Neural progenitor cell (in vitro differentiated cells): ENCODE measurements at places on chromosomes 2 and 18. TPM values are rescaled to one million over a fixed set of nuclear protein-coding genes. Genes with fewer than 3 reads are reported as not detected.

DNA sequence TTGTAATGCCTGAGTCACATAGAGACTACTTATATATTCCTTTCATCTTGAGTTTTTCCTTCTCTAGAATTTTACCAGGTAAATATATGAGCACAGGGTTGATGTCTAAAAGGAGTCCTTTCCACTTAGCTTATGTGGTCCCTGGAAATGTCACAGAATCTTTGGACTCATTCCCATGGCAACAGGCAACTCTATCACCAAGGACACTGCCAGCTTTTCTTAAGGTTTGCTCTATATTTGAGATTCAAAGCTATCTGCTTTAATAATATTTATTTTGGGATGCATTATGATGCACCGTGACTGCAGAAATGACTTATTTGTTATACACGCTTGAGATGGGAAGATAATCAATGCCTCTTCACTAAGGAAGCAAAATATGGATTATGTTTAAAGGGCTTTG lies 363.0 kb downstream of the PLCL1 start:
- DNase-seq = no peak
- H3K36me3 ChIP-seq = no peaks in the 10 kb centered on the region
- no peaks in the 10 kb centered on the region for H3K4me1 ChIP-seq
- no peak overlapping the region for H3K4me3 ChIP-seq

YIPF4 gene
- 21.5 and 29.0 TPM in 2 replicates for total RNA-seq

- no peak for DNase-seq
- H3K27ac ChIP-seq = no peak overlapping the region
- no peaks in the 10 kb centered on the region for H3K27me3 ChIP-seq
- no peaks in the 10 kb centered on the region for H3K4me1 ChIP-seq
- no peaks in the 10 kb centered on the region for H3K36me3 ChIP-seq
- H3K4me3 ChIP-seq = no peak overlapping the region
These were observed 207.0 kb upstream of the VWC2L start for GRCh38 chr2:214203744-214204289.

C2orf78 gene
- 0.06 and 0.21 TPM in 2 replicates for total RNA-seq

GRCh38 chr2:222381566-222381965 lies 42.8 kb upstream of the SGPP2 start:
- H3K27ac ChIP-seq = no peak overlapping the region
- H3K36me3 ChIP-seq = no peaks in the 10 kb centered on the region
- H3K4me1 ChIP-seq = no peaks in the 10 kb centered on the region
- H3K27me3 ChIP-seq = peaks cover 11% of the 10 kb centered on the region

SNORC gene
- 2.6 TPM in 1 of 2 replicates, not detected in the other for total RNA-seq

CROCC2 gene
- not detected in 2 replicates for total RNA-seq

GRCh38 chr18:76364282-76365259 lies 130.5 kb downstream of the ZNF516 start:
- H3K27ac ChIP-seq = no peak overlapping the region
- H3K4me3 ChIP-seq = no peak overlapping the region
- no peaks in the 10 kb centered on the region for H3K27me3 ChIP-seq
- peaks cover 4% of the 10 kb centered on the region for H3K36me3 ChIP-seq
- peaks cover 12% of the 10 kb centered on the region for H3K4me1 ChIP-seq

COL4A4 gene
- 0.60 and 0.62 TPM in 2 replicates for total RNA-seq

REG3A gene
- not detected in 2 replicates for total RNA-seq

- no peaks in the 10 kb centered on the region for H3K36me3 ChIP-seq
- DNase-seq = no peak
- no peaks in the 10 kb centered on the region for H3K27me3 ChIP-seq
- H3K4me3 ChIP-seq = no peak overlapping the region
- H3K27ac ChIP-seq = no peak overlapping the region
- H3K4me1 ChIP-seq = peaks cover 8% of the 10 kb centered on the region
These were observed 41.2 kb upstream of the HNRNPA3 start for GRCh38 chr2:177171418-177171865.

MC4R gene
- total RNA-seq = 0.15 and 0.19 TPM in 2 replicates

GRCh38 chr18:9870431-9871008 lies 15.3 kb upstream of the TXNDC2 start:
- peaks cover 13% of the 10 kb centered on the region for H3K4me1 ChIP-seq
- DNase-seq = no peak
- no peak overlapping the region for H3K27ac ChIP-seq
- H3K4me3 ChIP-seq = no peak overlapping the region

DES gene
- total RNA-seq = 0.31 TPM in 1 of 2 replicates, not detected in the other

RNASEH1 gene
- 26.8 and 28.2 TPM in 2 replicates for total RNA-seq

- H3K4me1 ChIP-seq = peaks cover 9% of the 10 kb centered on the region
- H3K27ac ChIP-seq = no peak overlapping the region
- no peak for DNase-seq
- H3K4me3 ChIP-seq = no peak overlapping the region
- H3K27me3 ChIP-seq = no peaks in the 10 kb centered on the region
These were observed 44.2 kb upstream of the VPS54 start for GRCh38 chr2:64063454-64063853.

GLI2 gene
- total RNA-seq = 9.4 and 39.6 TPM in 2 replicates

MAP4K4 gene
- 91.9 and 99.2 TPM in 2 replicates for total RNA-seq

DNA sequence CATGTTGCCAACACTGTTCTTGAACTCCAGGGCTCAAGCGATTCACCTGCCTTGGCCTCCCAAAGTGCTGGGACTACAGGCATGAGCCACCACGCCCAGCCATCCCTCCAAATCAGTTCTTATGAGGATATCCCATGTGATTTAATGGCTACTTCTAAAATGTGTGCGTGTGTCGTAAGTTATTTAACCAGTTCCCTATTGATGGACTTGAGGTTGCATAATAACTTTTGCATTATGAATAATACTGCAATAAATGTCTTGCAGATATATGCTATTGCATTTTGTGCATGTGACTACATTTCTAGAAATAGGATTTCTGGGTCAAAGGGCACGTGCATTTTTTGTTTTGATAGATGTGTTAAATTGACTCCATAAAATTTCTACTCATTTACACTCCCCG lies 19.0 kb downstream of the DIPK1C start:
- H3K4me1 ChIP-seq = peaks cover 5% of the 10 kb centered on the region
- no peak for DNase-seq

LIMS1 gene
- 19.4 and 30.8 TPM in 2 replicates for total RNA-seq

CDH20 gene
- 1.6 and 1.9 TPM in 2 replicates for total RNA-seq

DNA sequence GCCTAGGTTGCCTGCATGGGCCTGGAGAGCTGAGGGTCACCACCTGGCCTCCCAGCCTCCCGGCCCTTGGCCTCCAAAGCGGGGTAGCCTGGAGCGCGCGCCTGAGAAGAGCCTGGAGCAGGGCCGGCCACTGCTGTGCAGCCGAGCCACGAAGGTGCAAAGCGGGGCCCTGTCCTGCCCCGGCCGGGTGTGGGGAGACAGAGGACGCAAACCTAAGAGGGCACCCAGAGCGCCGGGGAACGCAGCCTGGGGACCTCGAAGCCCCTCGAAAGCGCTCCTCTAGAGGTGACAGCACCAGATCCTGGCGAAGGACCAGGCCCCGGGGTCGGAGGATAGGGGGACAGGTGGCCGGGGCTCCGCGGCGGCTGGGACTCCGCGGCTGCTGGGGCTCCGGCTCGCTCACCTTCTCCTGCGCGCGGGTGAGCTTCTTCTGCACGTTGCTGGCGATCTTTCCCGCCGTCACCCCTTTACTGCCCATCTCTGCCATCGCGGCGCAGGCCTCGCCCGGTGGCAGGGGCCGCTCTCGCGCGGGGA lies 430 bp downstream of the BIN1 start:
- peaks cover 3% of the 10 kb centered on the region for H3K27me3 ChIP-seq
- peaks cover 20% of the 10 kb centered on the region for H3K4me1 ChIP-seq
- peak overlapping the region; percentile 61 for H3K4me3 ChIP-seq
- DNase-seq = peak; percentile 47

GRCh38 chr2:16055848-16056580 lies 115.7 kb downstream of the MYCN start:
- H3K4me3 ChIP-seq = no peak overlapping the region
- peaks cover 3% of the 10 kb centered on the region for H3K4me1 ChIP-seq
- H3K36me3 ChIP-seq = no peaks in the 10 kb centered on the region

CHST9 gene
- 0.77 and 1.3 TPM in 2 replicates for total RNA-seq

SCN9A gene
- total RNA-seq = 1.1 and 1.2 TPM in 2 replicates

L3MBTL4 gene
- total RNA-seq = 0.31 and 0.34 TPM in 2 replicates

INPP5D gene
- 2.9 and 4.2 TPM in 2 replicates for total RNA-seq

AQP12B gene
- total RNA-seq = not detected in 2 replicates

DLX2 gene
- 0.19 TPM in 1 of 2 replicates, not detected in the other for total RNA-seq

DNA sequence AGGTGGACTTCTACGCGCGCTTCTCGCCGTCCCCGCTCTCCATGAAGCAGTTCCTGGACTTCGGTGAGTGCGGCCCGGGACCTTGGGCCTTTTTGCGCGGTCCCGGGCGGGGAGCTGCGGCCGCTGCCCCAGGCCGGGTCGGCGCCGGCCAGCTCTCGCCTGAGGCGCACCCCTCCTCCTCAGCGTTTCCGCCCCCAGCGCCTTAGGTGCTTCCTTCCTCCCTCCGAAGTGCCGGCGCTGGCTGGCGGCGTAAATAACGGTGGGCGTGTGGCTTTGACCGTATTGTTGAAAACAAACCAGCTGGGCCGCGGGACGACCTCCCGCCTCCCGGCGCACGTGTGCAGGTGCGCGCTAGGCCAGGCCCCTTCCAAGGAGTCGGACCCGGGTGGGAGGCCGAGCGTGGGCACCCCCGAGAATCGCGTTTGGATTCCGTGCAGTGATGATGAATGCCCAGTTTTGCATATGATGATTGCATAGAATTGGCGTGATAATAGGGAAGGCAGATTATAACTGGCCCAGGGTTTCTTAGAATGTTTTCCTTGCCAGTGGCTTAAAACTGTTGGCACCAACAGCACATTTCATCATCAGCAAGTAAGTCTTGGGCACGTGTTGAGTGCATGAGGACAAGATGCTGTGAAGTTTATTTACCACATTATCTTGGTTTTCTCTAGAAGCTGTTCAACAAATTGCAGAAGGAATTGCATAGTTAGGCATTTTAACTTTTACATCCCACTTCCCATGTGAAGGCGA lies 569 bp downstream of the PDK1 start:
- peak; percentile 82 for DNase-seq
- peak overlapping the region; percentile 3 for H3K27ac ChIP-seq
- peak overlapping the region; percentile 69 for H3K4me3 ChIP-seq
- no peaks in the 10 kb centered on the region for H3K36me3 ChIP-seq
- H3K27me3 ChIP-seq = peaks cover 23% of the 10 kb centered on the region

- H3K36me3 ChIP-seq = no peaks in the 10 kb centered on the region
- H3K27ac ChIP-seq = no peak overlapping the region
- DNase-seq = no peak
These were observed 261.5 kb downstream of the MYCN start for GRCh38 chr2:16201848-16202247.

IL18RAP gene
- not detected in 2 replicates for total RNA-seq

- no peak overlapping the region for H3K4me3 ChIP-seq
- no peaks in the 10 kb centered on the region for H3K27me3 ChIP-seq
- DNase-seq = no peak
- H3K27ac ChIP-seq = no peak overlapping the region
- no peaks in the 10 kb centered on the region for H3K4me1 ChIP-seq
- H3K36me3 ChIP-seq = no peaks in the 10 kb centered on the region
These were observed 601.5 kb upstream of the FSHR start for GRCh38 chr2:49755777-49756176.

- DNase-seq = no peak
- H3K4me1 ChIP-seq = no peaks in the 10 kb centered on the region
- no peak overlapping the region for H3K27ac ChIP-seq
- no peaks in the 10 kb centered on the region for H3K27me3 ChIP-seq
These were observed 33.8 kb upstream of the STK17B start for GRCh38 chr2:196205011-196205766.

DNA sequence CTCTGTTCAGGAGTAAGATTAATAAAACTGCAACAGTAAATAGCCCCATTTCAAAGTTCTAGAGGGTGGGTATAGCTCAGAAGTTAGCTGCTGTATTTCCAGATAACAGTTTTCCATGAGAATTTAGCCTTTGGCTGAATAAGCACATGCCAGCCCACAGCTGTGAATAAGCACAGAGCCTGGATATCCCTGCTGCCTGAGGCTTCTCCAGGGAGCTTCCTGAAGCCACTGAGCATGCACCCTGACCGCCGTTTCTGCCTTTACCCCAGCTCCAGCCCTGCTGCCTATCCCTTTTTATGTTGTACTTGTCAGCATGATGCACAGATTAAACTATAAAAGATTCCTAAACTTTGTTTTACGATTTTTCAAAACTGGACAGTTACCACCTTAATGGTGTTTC lies 85.3 kb downstream of the FEZ2 start:
- no peaks in the 10 kb centered on the region for H3K36me3 ChIP-seq
- no peaks in the 10 kb centered on the region for H3K27me3 ChIP-seq
- no peak overlapping the region for H3K4me3 ChIP-seq
- H3K27ac ChIP-seq = no peak overlapping the region
- no peaks in the 10 kb centered on the region for H3K4me1 ChIP-seq

DNA sequence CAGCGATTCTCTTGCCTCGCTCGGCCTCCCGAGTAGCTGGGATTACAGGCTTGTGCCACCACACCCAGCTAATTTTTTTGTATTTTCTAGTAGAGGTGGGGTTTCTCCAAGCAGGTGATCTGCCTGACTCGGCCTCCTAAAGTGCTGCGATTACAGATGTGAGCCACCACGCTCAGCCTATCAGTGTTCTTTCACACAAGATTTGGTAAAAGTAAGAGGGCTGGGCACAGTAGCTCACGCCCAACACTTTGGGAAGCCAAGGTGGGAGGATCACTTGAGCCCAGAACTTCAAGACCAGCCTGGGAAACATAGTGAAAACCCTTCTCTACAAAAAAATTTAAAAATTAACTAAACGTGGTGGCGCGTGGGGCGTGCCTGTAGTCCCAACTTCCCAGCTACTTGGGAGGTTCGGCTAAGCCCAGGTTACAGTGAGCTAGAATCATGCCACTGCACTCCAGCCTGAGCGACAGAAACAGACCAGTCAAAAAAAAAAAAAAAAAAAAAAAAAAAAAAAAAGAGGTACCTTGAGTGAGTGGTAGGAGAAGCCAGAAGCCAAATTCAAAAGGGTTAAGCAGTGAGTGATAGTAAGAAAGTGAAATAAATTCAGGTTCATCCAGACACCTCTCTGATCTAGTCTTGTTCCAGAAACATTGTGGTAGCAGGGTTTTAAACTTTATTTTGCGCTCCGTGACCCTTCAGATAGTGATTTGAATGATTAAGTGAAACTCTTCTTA lies 981 bp downstream of the MRPL53 start:
- H3K27me3 ChIP-seq = no peaks in the 10 kb centered on the region
- no peak for DNase-seq
- no peaks in the 10 kb centered on the region for H3K36me3 ChIP-seq
- H3K4me1 ChIP-seq = peaks cover 11% of the 10 kb centered on the region

GRCh38 chr2:2324565-2325101 lies 6.4 kb downstream of the MYT1L start:
- H3K4me3 ChIP-seq = peak overlapping the region; percentile 22
- no peaks in the 10 kb centered on the region for H3K36me3 ChIP-seq
- DNase-seq = peak; percentile 47
- peaks cover 49% of the 10 kb centered on the region for H3K27me3 ChIP-seq
- peaks cover 23% of the 10 kb centered on the region for H3K4me1 ChIP-seq
- no peak overlapping the region for H3K27ac ChIP-seq

GRCh38 chr2:62578803-62579640 lies 73.0 kb upstream of the TMEM17 start:
- DNase-seq = no peak
- H3K36me3 ChIP-seq = no peaks in the 10 kb centered on the region
- H3K4me3 ChIP-seq = no peak overlapping the region
- H3K27me3 ChIP-seq = no peaks in the 10 kb centered on the region
- H3K27ac ChIP-seq = no peak overlapping the region

GRCh38 chr18:45119876-45120275 lies 439.2 kb downstream of the SETBP1 start:
- no peaks in the 10 kb centered on the region for H3K4me1 ChIP-seq
- H3K27ac ChIP-seq = no peak overlapping the region
- no peak for DNase-seq
- no peaks in the 10 kb centered on the region for H3K36me3 ChIP-seq
- H3K4me3 ChIP-seq = no peak overlapping the region
- no peaks in the 10 kb centered on the region for H3K27me3 ChIP-seq
